ENCODE measurements at places on chromosomes 12 and 14.
A peak's percentile ranks its signal among the peaks of the same experiment; 100 is the strongest.

- peak; percentile 5 for DNase-seq
Observed at GRCh38 chr12:51496895-51497294, 72.3 kb downstream of the SLC4A8 start.

DNA sequence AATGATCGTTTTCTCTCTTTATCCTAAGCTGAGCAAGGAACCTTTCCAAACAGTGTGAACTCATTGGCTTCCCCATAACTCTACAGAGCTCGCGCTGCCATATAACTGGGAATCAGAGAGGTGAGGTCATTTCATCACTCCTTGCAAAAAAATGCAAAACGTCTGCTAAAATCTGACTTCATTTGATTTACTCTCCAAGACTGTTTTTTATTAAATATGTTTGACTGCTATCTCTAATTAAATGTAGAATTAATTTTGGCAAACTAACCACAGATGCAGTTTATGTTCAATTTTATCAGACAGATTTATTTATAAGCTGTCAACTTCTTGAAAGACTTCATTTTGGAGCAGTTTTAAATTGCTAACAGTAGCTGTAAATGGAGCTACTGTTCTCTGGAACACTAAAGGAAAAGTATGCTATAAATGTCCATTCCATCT is 131.6 kb upstream of the SOX5 start:
- no peak for DNase-seq

DNA sequence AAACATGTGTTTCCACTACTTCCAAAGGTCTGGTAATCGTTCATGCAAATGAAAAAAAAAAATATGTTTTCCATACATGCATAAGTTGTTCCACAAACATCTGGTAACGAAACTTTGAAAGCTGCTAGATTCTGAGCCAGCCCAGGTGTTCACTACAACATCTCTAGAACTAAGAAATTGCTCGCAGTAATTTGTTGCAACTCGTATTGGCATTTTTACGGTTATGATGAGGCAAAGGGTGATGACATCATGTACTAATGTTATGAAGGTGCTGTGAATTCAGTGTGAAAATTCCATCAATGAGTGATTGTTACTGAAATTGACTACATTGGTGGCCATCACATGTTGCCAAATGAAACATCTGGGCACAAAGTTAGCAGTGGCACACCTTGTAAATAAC is 31.9 kb upstream of the CCDC91 start:
- no peak for DNase-seq

DNA sequence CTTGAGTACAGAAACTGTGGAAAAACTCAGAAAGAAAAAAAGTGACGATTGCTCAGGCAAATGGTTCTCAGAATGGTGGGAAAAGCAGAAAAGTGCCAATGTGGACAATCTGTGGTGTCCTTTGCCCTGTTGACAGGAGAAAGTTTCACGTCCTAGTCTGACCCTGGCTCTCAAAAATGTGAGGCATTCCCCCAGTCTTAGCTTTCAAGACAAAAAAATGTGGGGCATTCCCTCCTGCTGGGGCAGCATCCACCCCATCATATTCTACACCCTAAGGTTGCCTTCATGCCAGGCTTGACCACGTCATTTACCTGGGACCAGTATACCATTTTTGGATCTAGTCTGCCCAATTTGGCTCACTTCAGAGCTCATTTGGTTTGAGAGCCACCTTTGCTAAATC is 20.7 kb upstream of the ANAPC7 start:
- DNase-seq: no peak

DNA sequence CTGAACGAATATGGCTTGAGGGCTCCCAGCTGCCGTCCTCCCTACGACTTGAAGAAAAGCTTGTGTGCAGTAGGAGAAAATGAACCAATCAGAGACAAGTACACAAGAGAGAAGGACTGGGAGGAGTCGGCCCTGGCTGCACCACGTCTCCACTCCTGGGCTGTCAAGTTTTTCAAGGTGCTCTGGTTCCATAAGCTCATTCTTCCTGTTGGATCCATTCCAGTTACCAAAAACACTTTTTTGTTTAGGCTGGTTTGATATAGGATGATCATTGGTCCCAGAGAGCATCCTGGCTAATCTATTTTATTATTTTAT is 2.8 kb upstream of the A2ML1 start:
- no peak for DNase-seq

- DNase-seq: no peak
Observed at GRCh38 chr12:47707905-47708543, 2.2 kb upstream of the RPAP3 start.

DNA sequence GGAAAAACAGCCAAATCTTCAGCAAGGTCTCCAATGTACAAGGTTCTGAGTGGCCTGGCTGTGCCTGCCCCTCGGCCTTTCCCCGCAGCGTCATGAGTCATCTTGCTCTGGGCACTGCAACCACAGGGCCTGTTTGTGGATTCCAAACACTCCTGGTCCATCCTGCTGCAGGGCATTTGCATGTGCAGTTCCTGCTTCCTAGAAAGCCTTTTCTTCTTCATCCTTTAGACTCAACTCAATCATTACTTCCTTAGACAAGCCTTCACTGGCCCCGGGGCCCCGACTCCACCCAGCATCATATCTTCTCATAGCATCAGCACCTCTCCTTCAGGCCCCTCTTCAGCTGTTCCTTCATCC is 101.8 kb upstream of the EGLN3 start:
- no peak for DNase-seq

DNA sequence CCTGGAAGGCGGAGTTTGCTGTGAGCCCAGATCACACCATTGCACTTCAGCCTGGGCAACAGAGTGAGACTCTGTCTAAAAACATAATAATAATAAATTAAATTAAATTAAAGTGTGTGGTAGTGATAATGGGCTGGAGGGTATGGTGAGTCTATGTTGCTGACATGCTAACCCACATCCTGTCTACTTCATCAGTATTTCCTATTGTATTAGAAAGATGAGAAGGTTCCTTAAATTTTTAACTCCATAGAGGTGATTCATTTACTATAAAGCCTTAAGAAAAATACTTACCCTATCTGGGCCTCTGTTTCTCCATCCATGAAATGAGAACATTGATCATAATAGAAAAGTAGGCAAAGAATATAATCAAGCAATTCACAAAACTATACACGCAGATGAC is 280.5 kb downstream of the FBXL14 start:
- no peak for DNase-seq

DNA sequence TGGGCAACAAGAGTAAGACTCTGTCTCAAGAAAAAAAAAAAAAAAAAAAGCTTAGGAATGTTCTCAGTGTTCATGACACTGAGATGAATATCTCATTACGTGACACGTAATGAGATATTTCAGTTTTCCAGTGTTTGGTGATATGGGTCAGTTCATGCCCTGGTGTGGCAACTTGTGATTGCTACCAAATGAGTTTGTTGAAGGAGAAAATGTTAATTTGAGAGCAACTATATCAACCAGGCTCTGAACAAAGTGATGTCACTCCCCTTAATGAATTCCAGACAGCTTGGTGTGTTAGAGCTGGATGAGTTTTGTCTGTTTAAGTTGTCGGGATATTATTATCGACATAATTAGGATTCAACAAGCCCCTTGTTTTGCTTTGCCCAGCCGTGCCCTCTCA is 211.7 kb downstream of the DPF3 start:
- no peak for DNase-seq
